Forelimb muscle (tissue), 1 donor: ENCODE measurements at places on chromosomes 12 and 14. TPM values are rescaled to one million over a fixed set of nuclear protein-coding genes. Genes with fewer than 3 reads are reported as not detected.

Gene DPF3
- polyA plus RNA-seq: 4.6 TPM

Gene BCL11B
- polyA plus RNA-seq: 0.86 TPM

Gene INSM2
- not detected for polyA plus RNA-seq

DNA sequence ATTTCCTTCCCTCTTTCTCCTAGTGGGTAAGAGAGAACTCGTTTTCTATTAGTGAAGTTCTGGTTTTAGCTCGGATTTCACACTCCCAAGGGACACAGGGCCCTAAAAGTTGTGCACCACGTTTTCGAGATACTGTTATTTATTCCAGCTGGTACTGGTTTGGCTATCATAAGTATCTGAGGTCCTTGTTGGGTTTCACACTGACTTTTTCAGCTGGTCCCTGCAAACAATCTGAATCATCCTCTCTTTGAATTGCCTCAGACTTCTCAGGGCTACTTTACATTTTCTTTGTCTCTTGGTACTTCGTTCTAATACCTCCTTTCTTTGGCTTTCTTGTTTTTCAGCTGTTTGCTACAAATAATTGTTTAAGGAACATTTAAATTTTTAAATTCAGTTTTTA lies 75.7 kb downstream of the SCN8A start:
- DNase-seq: no peak

DNA sequence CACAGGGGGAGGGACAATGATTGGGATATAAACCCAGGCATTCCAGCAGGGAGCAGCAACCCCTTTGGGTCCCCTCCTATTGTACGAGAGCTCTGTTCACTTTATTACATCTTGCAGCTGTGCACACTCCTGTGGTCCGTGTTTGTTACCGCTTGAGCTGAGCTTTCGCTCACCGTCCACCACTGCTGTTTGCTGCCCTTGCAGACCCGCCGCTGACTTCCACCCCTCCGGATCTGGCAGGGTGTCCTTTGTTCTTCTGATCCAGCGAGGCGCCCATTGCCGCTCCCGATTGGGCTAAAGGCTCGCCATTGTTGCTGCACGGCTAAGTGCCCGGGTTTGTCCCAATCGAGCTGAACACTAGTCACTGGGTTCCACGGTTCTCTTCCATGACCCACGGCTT lies 64.1 kb downstream of the E2F7 start:
- no peak for DNase-seq

DNA sequence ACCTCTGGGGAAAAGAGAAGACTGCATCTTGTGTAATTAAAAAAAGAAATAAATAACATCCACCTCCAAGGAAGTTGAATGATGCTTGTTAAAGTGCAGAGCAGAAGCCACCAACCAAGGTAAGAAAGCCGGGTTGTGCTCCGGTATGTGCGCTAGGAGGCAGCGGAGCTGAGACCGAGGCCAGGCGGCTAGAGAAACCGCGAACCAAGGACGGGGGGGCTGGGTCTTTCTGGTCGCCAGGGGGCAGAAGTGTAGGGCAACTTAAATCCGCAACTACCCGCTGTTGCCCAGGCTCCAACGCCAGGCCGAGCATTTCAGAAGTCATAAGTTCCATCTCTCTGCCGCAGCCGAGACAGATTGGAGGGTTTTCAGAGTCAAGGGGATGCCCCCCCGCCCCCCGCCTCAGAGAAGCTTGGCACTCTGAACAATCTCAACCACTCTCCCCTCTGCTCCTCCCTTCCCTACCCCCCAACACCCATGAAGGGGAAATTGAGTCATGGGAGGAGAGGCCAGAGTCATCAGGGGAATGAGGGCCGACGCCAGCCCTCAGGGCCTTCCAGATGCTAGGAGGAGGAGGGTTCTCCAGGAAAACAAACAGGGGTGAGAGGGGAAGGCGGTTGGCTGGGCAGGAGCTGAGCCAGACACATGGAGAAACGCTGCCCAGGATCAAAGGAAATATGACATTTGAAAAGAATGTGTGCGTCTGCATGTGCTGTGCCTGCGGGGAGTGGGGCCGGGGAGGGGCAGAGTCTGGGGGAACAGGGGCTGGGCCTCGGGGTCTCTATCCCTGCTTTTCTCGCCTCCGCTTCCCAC lies 2.2 kb upstream of the NFATC4 start:
- no peak for DNase-seq
